ENCODE measurements at places on chromosomes 5 and 9. TPM values are rescaled to one million over a fixed set of nuclear protein-coding genes. Genes with fewer than 3 reads are reported as not detected.

The TCERG1 gene
- 33.2 TPM for total RNA-seq

The CARTPT gene
- not detected for total RNA-seq

The CCL21 gene
- total RNA-seq, result 30.1 TPM

The ADCY2 gene
- 0.54 TPM for total RNA-seq

The PMPCA gene
- 68.9 TPM for total RNA-seq

The DCTN3 gene
- total RNA-seq, result 101 TPM

The MUSK gene
- 1.2 TPM for total RNA-seq

The OTULINL gene
- 1.8 TPM for total RNA-seq

The LCN15 gene
- total RNA-seq, result not detected

The GABRP gene
- 0.30 TPM for total RNA-seq

The CORO2A gene
- total RNA-seq, result 0.19 TPM

The SHOC1 gene
- total RNA-seq, result not detected

GRCh38 chr9:88975966-88976889 is 15.0 kb upstream of the S1PR3 start:
- peak; percentile 31 for DNase-seq

- no peak for DNase-seq
Observed at GRCh38 chr5:154046486-154046885, 7.7 kb downstream of the MFAP3 start.

DNA sequence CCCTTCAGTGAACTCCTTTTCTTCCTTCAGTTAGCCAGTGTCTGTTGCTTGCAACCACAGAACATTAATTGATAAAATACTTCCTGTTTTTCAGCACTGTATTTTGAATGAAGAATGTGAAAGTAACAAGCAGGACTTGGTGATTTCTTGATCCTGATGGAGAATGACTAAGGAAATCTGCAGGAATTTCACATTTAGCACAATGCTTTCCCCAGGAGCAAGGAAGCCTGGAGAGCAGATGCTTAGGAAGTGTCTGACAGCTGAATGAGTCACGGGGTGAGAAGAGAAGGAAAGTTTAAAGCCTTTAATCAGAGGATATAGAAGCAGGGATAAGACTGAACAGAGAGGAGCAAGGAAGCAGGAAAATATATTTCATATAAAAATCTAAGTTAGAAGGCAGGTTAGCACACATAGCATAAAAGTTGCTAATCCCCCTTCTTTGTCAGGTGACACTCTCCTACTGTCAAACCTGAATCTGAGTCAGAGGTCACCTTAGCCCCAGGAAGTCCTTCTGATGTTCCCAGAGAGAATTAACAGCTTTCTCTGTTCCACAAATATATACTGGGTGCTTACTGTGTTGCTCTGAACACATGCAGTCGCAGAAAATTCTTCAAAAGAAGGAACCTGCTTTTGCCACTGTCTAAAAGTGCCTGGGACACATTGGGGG is 59.7 kb downstream of the GNA14 start:
- DNase-seq, result no peak

GRCh38 chr5:168417731-168418429 is 68.4 kb upstream of the RARS1 start:
- no peak for DNase-seq

DNA sequence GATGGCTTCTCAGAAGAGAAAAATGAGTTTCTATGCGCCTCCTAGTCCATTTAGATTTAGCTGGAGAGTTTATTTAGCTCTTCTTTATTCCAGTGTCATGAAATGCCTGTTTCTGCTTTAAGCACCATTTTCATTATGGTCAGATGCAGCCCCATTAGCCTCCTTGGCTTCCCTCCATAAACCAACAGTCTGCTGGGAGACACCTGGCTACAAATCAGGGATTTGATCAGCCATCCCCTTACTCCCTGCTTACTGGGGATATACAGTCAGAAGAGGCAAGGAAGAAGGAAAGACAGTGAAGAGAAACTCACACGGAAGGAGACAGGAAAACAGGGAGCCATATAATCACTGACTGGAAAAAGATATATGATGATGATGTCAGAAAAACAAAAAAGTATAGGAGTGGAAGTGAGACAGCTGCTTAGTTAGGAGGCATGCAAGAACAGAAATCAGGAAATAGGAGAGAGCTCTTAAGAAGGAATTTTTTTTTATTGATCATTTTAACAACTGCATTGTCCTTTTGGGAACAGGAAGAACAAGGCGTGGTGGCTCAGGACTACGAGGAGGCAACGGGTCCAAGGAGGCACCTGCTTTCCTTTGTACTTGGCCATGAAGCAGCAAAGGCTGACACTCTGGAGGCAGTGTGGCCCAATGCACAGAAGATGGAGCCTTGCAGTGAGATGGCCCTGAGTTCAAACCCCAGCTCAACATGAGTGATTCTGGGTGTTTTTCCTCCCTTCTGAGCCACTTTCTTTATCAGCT is 56.1 kb downstream of the MED27 start:
- DNase-seq, result no peak

DNA sequence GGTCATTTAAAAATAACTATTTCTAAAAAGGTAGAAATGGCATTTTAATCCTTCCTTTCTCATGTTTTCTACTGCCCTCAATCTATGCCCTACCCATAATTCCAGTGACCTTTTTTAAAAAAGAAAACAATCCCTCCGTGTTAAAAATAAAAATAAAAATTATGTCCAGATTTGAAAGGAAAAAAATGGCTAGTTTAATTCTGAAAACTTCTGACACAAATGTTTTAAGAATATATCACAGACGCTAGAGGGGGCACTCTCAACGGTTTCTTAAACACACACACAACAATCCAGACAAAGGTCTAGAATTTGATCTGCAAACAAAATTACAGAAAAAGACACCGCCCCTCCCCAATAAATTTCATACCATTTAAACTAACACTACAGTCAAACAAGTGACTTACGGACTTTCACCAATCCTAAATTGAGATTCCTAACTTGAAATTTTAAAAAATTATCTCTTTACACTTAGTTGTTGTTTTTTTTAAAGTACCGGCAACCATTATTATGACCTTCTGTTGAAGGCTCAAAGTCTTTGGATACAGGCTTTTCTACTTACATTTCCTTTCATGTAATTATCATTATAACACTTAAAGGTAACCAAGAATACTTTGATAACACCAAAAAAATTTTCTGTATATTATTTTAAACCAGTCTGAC is 38.2 kb downstream of the CLINT1 start:
- DNase-seq, result no peak

- no peak for DNase-seq
Observed at GRCh38 chr5:121897341-121897740, 45.7 kb downstream of the FTMT start.

DNA sequence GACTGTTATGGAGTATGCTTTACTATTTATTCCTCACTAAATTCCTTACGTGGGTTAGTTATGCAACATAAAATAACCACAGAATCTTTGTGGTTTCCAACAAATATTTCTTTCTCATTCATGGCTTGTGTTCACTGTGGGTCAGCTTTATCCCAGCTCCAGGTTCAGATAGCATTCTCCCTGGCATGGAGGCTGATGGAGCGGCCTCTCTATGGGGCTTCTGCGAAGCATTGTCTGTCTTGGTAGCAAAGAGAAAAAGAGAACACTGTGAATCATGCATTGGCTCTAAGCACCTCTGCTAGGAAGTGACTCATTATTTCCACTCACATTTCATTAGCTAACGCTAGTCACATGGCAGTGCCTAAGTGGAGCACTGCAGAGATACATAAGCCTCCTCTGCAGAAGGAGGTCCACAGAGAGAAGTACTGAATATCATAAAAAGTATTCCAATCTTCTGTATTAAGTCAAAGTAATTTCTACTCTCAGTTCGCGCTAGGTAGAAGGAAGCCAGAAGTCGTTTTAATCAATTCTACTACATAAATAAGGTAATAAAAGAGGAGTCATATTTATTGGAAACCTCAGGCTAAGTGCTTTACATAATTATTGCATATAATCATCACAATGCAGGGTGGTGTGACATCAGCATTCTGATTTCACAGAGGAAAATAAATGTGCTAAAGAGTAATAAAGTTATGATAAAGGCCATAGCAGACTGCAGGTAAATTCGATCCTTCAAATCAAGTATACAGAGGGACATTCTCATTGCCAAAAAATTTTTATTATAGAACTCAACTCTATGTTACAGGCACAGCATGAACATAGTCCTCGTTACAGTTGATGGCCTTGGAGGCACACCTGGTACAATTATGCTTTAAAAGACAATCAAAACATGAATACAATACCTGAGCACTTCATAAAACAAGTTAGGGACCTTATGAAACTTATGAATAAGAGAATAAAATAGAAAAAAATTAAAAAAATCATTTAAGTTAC is 531.1 kb downstream of the CETN3 start:
- DNase-seq, result no peak

- DNase-seq, result peak; percentile 71
Observed at GRCh38 chr5:142322747-142323479, 1.9 kb downstream of the SPRY4 start.

- no peak for DNase-seq
Observed at GRCh38 chr5:69013481-69013880, 80.3 kb upstream of the SLC30A5 start.

GRCh38 chr5:179208706-179209358 is 136.4 kb downstream of the ADAMTS2 start:
- no peak for DNase-seq

DNA sequence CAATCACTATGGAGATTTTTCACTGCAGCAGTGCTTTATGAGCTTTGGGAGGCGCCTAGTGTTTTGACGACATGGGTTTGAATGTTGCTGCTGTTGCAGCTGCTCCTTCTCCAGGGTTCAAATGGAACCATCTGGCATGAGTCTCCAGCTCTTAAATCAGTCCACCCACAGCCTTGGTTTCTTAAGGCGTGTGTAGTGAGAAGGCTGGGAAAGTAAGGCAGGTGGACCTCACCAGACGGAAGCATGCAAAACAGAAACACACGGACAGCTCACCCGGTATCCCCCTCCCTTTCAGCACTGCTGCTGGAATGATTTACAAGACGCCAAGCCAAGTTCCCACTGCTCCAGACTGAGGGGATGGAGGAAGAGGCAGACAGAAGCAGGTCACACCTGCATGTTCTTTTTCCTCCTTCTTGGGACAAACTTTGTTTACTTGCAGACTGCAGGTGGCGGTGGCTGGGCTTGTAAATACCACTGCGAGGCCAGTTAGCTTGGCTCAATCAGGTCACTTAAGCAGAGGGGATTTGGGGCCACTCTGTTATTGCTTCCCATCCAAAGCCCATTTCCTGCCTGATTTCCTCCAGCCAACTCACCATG is 47.4 kb downstream of the ADAM19 start:
- peak; percentile 72 for DNase-seq

- peak; percentile 85 for DNase-seq
Observed at GRCh38 chr5:177370488-177371119, 12.9 kb downstream of the RGS14 start.

DNA sequence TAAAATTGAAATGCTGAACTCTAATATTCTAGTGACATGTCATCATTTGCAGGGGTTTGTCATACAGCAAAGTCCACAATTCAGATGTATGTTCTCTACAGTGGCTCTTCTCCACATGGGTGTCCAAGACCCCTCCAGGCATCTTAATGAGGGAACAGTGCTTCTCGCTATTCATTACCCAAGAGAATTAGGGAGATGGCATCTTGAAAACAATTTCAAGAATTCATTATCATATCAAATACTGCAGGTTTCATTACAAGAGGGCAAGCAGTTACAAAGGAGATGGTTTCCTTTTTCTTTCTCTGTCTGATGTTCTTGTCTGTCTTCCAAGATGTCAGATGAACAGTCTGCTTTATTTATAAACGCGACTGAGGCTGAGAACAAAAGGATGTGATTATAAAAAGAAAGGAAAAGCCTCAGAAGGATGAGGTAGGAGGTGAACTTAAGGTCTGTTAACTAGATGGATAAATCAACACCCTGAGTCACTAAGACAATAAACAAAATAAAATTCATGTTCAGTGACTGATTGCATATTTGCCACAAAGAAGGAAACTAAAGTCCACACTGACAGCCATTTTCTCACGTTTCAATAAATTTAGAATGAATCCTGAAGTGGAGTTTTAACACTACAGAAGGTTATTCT is 326.7 kb upstream of the EFNA5 start:
- DNase-seq, result no peak

- no peak for DNase-seq
Observed at GRCh38 chr5:94376672-94377345, 241.6 kb downstream of the KIAA0825 start.

DNA sequence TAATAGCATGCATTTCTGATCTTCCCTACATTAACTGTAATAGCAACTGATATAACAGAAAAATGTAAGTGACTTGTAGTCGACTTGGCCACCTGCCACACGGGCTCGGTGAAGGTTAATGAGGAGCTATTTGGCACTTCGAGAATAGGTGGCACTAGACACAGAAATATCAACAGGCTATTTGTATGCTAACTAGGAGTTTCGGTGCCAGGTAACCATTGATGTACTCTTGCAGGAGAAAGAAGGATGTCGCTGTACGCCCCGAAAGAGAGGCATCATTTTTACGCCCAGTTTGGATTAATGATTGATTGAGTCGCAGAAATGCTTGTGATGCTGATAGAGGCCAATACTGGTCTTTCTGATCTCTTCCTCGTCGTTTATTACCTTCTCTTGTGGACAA is 516 bp upstream of the DMRT2 start:
- DNase-seq, result no peak

DNA sequence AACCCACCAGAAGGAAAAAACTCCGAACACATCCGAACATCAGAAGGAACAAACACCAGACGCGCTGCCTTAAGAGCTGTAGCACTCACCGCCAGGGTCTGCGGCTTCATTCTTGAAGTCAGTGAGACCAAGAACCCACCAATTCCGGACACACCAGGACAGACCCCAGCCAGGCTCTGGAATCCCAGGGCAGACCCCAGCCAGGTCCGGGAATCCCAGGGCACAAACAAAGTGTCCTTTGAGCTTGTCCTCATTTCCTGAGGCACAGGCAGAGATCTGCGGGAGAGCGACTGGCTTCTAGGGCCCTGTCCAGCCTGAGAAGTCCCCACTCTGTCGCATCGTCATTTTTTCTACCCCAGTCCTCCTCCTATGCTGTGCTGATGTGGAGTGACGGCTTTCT is 461.1 kb downstream of the ACTL7B start:
- no peak for DNase-seq

- no peak for DNase-seq
Observed at GRCh38 chr9:128653908-128654307, 2.7 kb downstream of the DYNC2I2 start.

DNA sequence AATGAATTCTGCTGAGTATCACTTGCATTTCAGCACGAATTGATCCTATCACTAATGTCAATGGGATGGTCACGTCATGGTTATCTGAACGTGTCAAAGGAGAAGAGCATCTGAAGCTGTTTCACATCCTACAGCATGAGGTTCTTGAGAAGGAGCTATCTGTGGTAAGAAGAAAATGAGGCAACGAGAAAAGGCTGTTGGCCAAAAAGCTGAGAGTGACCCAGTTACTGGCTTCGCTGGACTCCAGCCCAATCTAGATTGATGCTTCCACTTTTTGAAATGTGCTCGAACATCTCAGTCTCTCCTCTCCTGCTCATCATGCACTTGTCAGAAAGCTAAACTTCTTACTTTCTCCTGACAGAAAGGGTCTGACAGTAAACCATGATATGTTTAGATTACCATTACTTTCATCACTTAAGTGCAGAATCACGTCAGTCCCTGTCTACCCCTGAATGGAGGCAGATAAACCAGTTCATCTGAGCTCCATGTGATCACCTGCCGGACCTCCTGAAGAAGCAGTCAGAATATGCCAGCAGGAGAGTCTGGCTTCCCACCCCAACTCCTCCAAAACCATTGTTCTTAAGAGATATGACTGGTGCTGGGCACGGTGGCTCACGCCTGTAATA is 22.5 kb downstream of the MGAT1 start:
- no peak for DNase-seq

- no peak for DNase-seq
Observed at GRCh38 chr5:180343110-180343830, 9.9 kb downstream of the GFPT2 start.

All from cardiac septum (tissue), 1 donor.